AG04449 (cell line): ENCODE measurements at places on chromosomes 7 and 10.

DNA sequence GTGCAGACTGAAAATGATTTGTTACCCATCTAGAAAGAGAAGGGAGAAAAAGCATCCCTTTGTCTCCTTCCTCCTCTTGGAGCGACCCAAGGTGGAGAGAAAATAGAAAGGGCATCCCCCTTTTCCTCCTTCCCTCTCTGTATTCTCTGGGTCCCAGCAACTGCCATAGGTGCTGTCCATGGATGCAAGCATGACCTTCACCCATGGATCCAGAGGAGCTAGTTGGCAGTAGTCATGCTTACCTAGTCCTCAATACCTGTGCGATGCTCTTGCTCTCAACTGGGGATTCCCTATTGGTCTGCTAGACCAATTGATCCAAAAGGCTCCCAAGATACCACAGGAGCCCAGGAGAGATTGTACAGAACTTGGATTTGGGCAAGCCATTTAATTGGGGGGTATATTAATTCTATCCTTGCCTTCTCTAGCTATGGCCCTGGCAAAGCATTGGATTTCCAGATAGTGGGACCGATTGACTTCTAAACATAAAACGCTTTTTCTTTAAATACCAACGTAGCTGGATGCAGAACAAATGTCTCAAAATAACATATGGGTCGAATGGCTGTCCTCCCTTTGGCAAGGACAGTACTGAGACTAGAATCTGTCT, 547.8 kb upstream of the IGFBP3 start:
- no peak for DNase-seq

GRCh38 chr10:76299501-76299900, 868.1 kb downstream of the LRMDA start:
- DNase-seq, result no peak

DNA sequence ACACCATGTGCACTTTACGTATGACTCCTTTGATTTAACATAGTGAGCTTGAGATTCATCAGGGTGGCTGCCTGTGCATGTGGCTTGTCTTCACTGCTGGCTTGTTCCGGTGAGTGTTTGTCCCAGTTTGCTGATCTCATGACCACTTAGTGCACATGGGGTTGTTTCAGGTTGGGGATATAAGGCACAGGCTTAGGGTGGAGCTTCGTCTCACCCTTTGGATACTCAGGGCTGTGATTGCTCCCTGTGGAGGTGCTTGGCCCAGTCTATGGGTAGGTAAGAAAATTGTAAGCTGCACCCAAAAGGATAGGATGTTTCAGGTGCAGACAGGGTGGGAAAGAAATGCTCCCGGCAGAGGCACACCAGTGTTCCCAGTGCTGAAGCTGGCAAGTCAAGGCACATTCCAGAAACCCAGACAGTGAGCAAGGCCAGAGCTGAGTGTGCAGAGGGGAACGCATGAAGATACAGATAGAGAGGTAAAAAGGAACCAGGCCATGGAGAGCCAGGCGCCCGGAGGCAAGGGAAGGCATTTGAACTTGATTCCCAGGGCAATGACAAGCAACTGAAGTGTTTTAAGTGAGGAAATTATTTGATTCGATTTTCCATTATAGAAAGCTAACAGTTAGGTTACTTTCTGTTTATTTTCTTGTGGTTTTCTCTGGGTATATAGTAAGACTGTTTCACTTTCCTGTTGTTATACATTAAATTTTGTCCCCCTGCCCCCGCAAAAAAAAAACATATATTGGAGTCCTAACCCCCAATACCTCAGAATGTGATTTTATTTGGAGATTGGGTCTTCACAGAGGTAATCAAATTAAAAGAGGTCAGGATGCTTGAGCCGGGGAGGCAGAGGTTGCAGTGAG, 289.8 kb upstream of the KLF6 start:
- DNase-seq, result no peak

DNA sequence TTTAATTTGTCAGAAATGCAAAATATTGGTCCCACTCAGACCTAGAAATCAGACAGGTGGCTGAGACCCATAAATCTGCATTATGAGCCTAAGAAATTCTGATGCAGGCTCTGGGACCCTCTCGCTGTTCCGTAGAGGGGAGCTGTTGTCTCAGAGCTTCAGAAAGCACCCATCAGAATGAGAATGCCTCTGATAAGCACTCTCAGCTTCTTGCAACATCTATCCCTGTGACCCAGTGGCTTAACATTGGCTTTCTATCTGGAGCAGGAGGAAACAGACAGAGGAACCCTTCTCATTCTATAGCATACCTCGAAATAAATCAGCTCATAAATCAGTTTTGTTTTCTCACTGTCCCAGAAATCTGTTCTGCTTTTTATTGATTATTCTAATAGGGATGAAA, 184.6 kb upstream of the SP4 start:
- no peak for DNase-seq

DNA sequence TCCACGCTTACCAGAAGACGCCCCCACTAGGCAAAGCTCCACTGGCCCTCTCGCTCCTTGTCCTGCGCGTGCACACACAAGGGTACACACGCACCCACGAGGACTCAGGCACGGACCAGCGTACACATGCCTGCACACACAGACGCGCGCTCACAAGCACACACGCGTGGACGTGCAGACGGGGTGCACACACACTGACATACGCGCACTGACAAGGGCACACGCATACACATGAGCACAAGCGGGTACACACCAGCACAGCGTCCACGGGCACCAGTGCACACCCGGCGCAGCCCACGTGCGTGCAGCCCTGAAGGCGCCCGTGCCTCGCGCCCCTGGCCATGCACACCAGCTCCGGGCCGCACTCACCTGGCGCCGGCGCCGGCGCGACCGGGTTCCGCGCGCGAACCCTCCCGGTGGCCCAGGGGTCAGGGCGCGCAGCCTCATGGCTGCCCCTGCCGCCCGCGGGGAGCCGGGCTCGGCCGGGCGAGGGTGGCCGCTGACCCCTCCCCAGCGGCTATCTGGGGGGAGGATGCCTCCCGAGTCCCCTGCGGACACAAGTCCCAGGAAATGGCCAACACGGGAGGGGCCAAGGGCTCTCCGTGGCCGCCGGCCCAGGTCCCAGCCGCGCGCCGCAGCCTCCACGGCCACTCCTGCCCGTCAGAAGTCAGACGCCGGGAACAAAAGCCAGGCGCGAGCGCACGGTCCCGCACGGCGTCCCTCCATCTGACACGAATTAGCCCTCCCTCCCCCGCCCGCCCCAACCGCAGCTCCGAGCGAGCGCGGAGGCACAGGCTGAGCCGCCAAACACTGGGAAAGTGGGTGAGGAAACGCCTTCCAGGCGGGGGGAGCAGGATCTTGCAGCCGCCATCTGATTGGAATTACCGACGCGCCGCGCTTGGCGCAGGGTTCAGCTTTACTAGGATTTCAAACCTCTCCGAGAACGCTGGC, 45.0 kb downstream of the TNS3 start:
- DNase-seq, result no peak

GRCh38 chr10:129207297-129207696, 259.7 kb upstream of the MGMT start:
- no peak for DNase-seq

DNA sequence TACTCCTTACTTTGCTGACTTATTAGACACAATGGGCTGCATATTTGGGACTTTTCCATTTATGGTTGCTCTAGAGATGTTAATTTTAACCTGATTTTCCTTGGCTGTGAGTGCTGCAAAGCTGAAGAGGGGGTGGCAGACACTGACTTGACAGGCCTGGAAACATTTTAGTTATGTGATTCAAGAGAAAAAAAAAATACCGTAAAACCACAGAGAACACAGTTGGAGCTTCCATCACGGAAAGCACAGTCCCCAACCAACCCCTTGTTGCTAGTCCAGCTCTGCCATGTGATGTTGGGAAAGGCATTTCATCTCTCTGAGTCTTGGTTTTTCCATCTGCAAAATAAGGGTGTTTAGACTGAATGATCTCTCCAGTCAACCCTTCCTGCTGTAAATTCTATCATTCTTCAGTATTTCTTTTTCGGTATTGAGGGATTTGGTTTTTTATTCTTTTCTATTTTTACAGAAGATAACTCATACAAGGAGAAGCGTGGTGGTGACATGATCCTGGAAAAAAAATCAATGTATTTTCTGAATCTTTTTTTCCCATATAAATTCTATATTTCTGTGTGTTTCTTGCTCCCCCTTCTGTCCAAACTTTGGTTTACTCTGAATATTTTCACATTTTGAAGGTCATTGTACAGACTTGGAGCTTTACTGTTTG, 246.1 kb downstream of the REEP3 start:
- peak; percentile 46 for DNase-seq

- no peak for DNase-seq
These were observed 43.1 kb downstream of the AMZ1 start for GRCh38 chr7:2730846-2731770.

- DNase-seq, result no peak
These were observed 80.4 kb downstream of the GPR26 start for GRCh38 chr10:123746520-123746919.

- no peak for DNase-seq
These were observed 128.7 kb downstream of the GNAI1 start for GRCh38 chr7:80263333-80263732.

DNA sequence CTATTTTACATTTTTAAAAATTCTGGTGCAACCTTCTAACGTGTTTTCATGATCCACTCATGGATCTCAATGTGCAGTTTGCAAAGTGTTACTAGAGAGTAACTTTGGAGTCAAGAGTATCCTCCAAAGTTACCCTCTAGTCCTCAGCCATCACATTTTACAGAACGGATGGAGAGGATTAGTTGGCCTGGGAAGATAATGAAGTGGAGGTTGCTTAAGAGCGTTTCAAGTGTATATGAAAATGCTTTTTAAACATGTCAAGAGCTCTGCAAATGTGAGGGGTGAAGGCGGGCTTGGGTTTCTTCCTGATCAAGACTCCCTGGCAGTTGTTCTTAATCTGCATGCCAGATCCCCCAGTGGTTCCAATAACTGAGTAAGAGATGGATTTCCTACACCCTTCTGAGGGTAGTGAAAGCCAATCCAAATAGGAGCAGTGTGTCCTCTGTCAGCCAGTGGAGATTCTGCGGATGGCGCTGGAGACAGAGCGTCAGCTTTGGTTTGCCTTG, 299.4 kb upstream of the NPVF start:
- DNase-seq, result no peak

- no peak for DNase-seq
These were observed 3.5 kb downstream of the AIMP2 start for GRCh38 chr7:6012355-6013104.

DNA sequence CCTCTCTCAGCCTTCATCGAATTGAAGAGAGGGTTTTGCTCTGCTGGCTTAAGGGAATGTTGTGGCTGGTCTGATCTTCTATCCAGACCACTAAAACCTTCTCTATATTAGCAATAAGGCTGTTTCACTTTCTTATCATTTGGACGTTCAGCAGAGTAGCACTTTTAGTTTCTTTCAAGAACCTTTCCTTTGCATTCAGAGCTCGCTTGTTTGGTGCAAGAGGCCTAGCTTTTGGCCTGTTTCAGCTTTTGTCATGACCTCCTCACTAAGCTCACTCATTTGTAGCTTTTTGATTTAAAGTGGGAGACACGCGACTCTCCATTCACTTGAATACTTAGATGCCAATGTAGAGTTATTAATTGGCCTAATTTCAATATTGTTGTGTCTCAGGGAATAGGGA, 3.9 kb downstream of the MPP7 start:
- no peak for DNase-seq

DNA sequence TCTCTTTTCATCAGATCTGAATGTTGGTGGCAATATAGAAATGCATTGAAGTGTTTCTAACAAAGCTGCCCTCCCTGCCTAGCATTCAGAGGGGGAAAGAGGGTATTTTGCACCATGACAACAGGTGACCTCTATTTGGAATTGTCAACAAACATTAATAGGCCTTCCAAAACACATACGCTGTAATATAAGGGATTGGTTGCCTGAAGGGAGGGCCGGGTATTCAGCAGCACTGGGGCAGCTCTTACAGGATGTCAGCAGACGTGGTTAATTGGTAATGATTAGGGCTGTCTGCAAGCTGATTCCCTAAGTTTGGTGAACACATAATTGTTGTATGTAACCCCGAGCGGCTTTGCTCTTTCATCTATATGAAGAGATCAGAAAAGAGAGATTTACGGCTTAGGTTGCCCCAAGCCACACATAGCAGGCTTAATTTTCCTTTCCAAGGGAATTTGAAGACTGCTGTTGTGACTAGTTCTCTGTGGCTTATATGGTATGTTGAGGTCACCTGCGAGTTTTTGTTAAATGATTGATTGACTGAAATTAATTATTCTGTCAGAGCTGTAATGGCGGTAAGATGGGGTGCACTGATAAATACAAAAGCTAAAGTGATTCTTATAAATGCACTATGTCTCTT, 759.3 kb downstream of the LRMDA start:
- DNase-seq, result no peak

DNA sequence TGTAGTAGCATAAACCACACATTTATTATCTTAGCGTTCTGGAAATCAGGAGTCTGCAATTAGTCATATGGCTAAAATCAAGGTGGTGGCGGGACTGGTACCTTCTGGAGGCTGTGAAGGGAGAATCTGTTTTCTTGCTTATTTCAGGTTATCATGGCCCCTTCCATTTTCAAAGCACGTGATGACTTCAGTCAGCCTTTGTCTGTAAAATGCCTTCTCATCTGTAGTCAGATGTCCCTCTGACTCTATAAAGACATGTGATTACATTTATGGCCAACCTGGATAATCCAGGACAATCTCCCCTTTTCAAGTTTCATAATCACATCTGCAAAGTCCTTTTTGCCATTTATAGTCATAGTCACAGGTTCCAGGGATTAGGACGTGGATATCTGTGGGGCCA, 15.5 kb upstream of the ZNF248 start:
- no peak for DNase-seq

- DNase-seq, result no peak
These were observed 746 bp downstream of the ARL5B start for GRCh38 chr10:18659819-18660535.

DNA sequence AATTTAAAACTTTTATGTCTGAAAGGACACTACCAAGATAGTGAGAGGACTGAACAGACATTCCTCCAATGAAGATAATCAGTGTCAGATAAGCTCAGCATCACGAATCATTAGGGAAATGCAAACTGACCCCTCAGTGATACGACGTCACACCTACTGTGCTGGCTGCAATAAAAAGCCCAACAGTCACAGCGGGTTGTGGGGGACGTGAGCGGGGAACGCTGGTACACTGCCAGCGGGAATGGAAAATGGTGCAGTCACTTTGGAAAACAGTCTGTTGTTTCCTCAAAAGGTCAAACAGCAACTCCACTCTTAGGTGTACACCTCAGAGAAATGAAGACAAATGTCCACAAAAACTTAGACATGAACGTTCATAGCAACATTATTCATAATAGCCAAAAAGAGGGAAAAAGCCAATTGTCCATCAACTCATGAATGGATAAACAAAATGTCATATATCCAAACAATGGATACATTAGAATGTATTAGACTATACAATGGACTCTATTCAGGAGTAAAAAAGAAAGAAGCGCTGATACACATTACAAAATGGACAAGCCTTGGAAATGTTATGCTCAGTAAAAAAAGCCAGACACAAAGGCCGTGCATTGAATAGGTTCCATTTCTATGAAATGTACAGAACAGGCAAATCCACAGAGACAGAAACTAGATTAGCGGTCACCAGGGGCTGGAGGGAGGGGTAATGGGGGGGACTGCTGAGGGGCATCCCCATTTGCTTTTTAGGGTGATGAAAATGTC, 2.4 kb upstream of the ECHS1 start:
- no peak for DNase-seq
